Smooth muscle cell of bladder (primary cell): ENCODE measurements at places on chromosomes 2 and 18. TPM values are rescaled to one million over a fixed set of nuclear protein-coding genes. Genes with fewer than 3 reads are reported as not detected.

Gene CHRNG
- not detected in 2 replicates for total RNA-seq

Gene PSD4
- 1.1 and 3.4 TPM in 2 replicates for total RNA-seq

Gene TMEFF2
- total RNA-seq, result 3.0 TPM in 2 replicates

Gene IL36A
- total RNA-seq, result not detected in 2 replicates

Gene RBKS
- total RNA-seq, result 1.6 and 2.4 TPM in 2 replicates

Gene B3GNT7
- under 0.01 and 0.18 TPM in 2 replicates for total RNA-seq

Gene PDCD1
- total RNA-seq, result not detected in 2 replicates

Gene OTX1
- total RNA-seq, result 0.14 and 0.18 TPM in 2 replicates

Gene OTOS
- not detected in 2 replicates for total RNA-seq

Gene ALMS1
- 10.7 and 14.1 TPM in 2 replicates for total RNA-seq

Gene C1QL2
- total RNA-seq, result not detected in 2 replicates
